ENCODE measurements at places on chromosomes 7 and 10.
A peak's percentile ranks its signal among the peaks of the same experiment; 100 is the strongest.

DNA sequence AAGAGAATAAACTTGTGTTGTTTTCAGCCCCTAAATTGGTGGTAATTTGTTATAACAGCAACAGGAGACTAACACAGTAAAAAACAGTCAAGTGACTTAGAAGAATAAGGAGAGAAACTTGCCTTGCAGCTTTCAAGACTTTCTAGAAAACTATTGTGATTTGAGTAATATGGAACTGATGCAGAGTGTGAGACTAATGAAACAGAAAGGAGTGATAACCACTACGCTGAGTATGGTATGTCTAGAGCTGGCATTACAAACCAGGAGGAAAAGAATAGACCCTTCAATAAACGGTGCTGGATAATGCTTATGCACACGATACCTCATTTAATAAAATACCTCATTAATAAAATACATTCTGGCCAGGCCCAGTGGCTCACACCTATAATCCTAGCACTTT is 99.9 kb downstream of the CREM start:
- DNase-seq, result no peak

- no peak for DNase-seq
Observed at GRCh38 chr7:131067220-131067619, 260.5 kb upstream of the MKLN1 start.

GRCh38 chr7:15439853-15440252 is 122.0 kb downstream of the AGMO start:
- DNase-seq, result no peak

DNA sequence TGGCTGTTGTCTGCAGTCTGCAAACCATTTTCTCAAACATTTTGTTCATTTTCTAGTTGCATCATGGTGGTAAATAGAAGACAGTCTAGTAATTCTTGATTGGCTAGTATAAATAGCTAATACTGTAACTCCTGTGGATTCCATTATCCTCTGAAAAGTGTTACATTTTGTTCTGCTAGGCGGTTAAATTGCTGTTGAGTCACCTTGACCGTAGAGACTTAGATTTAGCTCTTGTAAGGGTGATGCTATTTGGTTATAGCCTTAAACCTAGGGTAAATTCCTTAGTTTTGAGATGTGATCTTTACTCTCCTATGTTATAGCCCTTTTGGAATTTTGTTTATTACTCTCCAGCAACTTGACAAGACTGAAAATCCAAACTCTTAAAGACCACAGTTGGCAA is 58.8 kb downstream of the SHOC2 start:
- DNase-seq, result no peak

- DNase-seq, result no peak
Observed at GRCh38 chr7:67542916-67543315, 546.3 kb downstream of the TYW1 start.

GRCh38 chr7:34123316-34123715 is 218.0 kb downstream of the BMPER start:
- no peak for DNase-seq

GRCh38 chr7:100119970-100120732 is 717 bp downstream of the CNPY4 start:
- no peak for DNase-seq

DNA sequence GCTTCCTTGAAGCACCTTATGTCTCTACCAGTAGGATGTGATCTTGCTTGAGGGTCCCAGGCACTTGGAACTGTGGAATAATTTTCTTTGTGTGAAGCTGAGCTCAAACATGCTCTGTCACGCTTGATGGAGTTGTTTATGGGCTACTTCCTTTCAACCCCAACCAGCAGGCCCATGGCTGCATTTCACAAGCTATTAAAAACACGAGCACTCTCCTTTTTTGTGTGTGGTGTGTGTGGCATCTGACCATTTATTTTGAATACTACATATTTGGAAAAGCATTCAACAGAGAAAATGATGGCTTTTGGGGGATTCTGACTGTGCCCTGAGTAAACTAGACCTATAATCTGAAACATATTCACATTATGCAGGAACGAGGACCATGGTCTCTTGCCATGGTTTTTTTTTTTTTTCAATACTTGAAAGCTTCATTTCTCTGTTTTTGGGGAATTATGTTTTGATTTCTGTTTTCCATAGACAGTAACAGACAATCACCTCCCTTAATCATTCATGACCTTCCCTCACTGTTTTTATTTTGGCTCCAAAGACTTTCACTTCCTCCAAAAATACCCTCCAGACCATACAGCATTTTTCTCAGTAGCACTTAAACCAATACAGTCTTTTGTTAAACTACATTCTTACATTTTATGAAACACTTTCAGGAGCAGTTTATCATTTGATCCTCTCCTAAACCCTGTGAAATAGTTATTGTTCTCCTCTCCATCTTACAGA is 233.6 kb upstream of the BMPER start:
- no peak for DNase-seq

DNA sequence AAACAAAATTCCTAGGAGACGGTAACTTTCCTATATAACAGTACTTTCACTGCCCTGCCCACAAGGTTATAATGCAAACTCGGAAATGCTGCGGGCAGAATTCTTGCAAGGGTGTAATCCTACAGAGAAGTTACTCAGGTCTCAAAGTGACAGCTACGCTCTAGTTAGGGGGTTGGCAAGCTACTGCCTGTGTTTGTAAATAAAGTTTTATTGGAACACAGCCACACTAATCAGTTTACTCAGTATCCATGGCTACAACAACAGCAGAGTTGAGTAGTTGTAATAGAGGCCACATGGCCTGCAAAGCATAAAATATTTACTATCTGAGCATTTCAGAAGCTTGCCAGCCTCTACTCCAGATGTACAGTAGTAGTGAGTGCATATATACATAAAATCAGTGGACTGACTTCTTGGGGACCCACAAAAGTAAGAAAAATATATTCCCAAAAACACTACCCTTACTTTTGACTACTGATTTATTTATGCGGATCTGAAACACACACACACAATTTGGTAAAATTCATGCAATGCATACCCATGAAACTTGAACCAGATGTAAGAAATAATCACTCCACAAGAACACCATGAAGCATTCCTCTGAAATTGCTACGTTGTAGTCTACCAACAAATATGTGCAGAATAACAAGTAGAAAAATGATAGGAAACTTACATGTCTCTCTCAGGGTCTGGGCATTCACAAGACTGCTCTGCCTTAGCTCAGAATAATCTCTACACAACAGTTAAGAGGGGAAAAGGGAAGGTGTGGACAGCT is 53.0 kb downstream of the SMURF1 start:
- no peak for DNase-seq

GRCh38 chr10:91528080-91528479 is 104.8 kb downstream of the PPP1R3C start:
- DNase-seq, result no peak

DNA sequence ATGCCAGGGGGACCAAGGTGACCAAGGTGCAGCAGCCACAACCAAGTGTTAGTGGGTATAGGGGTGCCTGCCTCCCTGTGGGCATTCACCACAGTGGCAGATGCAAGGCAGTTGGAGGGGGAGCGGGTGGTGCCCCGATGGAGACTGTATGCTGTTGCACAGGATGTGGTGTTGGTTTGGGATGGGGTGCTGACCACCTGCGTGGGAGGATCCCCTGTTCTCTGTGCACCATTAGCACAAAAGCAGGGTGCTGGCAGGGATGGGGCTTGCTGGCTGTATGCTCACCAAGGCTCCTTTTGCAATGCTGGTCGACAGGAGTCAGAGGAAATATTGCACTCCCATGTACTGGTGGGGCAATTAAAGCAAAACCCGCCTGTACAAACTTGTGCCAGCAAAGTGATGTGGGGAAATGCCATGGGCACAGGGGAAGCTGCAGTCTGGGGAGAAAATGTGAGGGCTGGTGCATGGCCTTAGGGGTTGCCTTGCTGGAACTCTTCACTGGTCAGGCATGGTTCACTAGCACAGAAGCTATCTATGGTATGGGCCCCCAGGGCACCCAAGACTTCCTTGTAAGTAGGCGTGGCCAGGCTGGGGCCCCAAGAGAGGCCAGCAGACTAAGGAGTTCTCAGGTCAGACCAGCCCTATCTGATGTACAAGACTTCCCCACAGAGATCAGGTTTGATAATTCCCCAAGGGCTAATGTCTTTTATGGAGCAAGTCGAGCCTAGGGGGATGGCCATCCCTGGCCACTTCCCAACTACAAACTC is 51.9 kb upstream of the GNAT3 start:
- no peak for DNase-seq

DNA sequence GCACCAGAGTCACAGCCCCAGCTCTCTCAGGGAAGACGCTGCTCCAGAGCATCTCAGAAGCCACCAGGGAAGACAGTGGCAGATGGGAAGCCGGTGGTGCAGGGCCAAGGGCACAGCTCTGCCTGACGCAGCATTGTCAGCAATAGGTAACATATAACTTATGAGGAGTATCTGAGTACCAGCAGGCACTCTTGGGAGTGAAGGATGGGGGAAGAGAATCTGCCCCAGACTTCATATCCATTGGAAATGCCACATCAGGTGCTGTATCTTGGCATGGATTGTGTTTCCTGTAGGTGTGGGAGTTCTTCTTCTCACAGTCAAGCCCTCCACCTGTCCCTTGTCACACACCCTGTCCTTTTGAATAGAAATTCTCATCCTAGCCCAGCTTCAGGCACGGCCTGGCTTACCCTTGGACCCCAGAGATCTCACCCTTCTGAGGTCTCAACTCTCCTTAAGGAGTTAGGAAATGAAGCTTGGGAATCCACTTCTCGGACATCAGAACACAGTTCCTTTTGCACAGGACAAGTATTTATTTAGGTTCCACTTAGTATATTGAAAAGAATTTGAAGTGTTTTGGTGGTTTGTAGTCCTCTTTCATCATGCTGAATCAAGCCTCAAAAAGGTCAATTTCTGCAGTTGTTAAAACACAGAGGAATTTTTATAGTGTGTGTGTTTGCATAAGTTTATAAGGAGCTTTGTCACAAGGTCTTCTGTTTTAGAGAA is 9.9 kb downstream of the EPDR1 start:
- DNase-seq, result no peak

GRCh38 chr7:101935521-101936141 is 118.2 kb downstream of the CUX1 start:
- DNase-seq, result no peak

- DNase-seq, result no peak
Observed at GRCh38 chr10:77888356-77888703, 38.2 kb downstream of the DLG5 start.

- DNase-seq, result no peak
Observed at GRCh38 chr7:152107945-152108344, 82.5 kb downstream of the GALNT11 start.

DNA sequence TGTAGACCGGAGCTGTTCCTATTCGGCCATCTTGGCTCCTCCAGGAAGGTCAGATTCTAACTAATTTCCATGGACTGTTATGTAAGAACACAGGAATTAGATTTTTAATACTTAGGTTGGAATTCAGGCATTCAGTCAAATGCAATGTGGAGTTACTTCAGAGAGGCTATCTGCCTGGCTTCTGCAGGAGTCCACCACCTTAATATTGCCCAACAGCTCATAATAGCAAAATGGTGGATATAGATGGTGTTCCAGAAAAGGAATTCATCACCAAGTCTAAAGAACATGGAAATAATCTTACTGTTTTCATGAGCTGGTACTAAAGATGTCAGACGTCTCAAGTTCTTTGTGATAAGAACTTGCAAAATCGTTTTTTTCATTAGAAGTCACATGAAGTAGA is 39.5 kb downstream of the CRHR2 start:
- DNase-seq, result no peak

GRCh38 chr10:87544721-87545120 is 40.0 kb downstream of the MINPP1 start:
- no peak for DNase-seq

GRCh38 chr10:132205650-132206376 is 19.1 kb downstream of the DPYSL4 start:
- no peak for DNase-seq

GRCh38 chr7:18234519-18234918 is 206.9 kb upstream of the PRPS1L1 start:
- DNase-seq, result no peak

GRCh38 chr7:140676306-140676705 is 3.6 kb downstream of the ADCK2 start:
- peak; percentile 57 for DNase-seq

DNA sequence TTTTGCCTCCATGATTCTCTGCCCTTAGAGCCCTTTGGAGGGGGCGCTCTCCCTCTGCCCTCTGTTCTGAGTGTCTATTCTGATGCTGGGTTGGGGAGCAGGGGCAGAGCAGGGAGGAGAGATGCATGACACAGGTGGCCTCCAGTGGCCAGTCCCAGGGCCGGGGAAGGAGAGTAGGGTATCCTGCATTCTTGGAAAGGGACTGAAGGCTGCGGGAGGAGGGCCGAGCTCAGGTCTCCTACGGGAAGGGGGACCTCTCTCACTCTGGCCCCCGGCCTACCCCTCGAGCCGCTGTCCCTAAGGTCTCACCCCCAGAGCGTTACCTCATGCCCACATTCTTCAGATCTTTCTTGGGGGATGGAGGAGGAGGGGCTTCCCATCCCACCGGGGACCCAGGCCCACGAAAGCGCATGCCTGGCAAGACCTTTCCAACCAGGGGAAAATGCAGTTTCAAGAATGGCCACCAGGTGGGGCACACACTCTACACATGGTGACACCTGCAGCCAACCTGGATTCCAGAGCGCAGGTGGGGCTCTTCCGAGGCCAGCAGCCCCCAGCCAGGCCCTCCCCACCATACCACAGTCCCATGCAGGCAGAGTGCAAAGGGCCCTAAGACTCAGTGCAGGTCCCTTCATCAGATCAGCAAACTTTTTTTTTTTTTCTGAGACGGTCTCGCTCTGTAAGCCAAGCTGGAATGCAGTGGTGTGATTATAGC is 86.4 kb downstream of the MYL10 start:
- peak; percentile 87 for DNase-seq

GRCh38 chr7:148697256-148698006 is 1.3 kb upstream of the CUL1 start:
- no peak for DNase-seq

DNA sequence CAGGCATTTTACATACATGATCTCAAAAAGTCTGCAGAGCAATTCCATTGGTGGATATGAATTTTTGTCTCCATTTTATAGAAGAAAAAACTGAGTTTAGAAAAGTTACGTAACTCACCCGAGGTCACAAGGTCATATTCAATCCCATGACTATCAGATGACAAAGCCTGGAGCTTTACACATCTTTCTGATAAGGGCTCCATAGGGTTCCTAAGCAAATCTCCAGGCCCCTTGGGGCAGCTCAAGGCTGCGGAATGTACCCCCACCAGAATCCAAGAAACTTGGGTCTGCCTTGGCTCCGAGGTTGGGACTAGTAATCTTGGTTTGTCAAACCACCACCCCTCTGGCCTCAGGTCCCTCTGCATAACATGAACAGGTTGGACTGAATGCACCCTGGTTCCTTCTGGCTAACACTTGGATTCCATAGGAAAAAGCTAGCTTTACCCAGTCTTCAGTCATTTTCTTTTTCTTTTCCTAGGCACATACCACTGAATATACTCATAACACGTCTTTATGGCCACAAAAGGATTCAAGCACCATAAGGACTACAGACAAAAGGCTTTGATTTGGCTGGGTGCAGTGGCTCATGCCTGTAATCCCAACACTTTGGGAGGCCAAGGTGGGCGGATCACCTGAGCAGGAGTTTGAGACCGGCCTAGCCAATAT is 55.5 kb downstream of the PIP4K2A start:
- DNase-seq, result no peak

GRCh38 chr10:51342381-51342780 is 268.1 kb downstream of the PRKG1 start:
- no peak for DNase-seq
